ENCODE measurements at places on chromosomes 2 and 18. TPM values are rescaled to one million over a fixed set of nuclear protein-coding genes. Genes with fewer than 3 reads are reported as not detected.

LRATD1 gene
- total RNA-seq, result 59.5 TPM

STARD6 gene
- total RNA-seq, result not detected

VIT gene
- 1.3 TPM for total RNA-seq

SRD5A2 gene
- not detected for total RNA-seq

CPO gene
- not detected for total RNA-seq

KLHL30 gene
- 1.1 TPM for total RNA-seq

DNA sequence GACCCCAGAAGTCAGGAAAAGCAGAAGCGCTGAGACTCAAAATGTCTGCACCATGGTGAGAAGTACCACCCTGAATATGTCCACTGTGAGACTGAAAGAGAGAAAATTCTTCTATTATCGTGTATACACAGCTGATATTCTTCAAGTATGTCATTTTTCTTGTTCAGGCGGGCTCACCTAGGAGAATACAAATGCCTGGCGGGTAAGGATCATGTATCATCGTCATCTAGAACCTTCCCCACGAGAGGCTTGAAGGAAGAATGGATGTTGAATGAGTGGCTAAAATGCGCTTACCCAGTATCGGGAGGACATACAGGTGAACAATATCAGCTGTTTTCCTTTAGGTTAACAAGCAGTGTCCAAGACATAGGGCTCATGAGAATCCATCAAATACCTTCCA lies 21.1 kb upstream of the ARL4C start:
- DNase-seq, result no peak

DNA sequence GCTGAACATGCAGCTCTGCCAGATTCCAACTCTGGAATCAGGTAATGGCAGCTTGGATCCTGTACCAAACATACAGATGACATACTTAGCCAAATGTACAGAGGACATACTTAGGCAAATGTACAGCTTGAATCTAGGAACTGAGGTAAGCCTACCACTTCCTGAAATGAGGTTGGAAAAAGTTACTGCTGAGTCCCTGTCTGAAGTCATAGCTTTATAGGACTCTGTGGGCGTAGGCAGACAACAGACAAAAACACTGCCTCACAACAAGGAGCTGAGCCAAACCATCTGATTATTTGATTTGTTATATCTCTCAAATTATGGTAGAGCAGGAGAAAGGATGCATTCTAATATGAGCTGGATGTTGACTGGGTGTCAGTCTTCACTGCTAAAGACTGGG lies 290.2 kb upstream of the TCF4 start:
- DNase-seq, result no peak

DNA sequence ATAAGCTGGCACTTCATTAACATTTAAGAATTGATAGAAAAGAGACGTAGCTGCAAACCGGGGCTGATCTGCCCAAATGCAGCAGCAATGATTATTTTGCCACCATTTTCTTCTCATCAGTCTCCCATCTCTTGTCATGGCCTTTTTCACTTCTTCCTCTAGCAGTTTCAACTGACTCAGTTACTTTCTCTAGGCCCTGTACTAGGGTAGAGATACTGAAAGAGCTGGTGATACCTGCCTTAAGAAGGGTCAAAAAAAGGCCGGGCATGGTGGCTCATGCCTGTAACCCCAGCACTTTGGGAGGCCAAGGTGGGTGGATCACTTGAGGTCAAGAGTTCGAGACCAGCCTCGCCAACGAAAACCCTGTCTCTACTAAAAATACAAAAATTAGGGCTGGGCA lies 127.4 kb downstream of the LTBP1 start:
- no peak for DNase-seq

- no peak for DNase-seq
Observed at GRCh38 chr2:200438846-200439245, 71.0 kb downstream of the KCTD18 start.

DNA sequence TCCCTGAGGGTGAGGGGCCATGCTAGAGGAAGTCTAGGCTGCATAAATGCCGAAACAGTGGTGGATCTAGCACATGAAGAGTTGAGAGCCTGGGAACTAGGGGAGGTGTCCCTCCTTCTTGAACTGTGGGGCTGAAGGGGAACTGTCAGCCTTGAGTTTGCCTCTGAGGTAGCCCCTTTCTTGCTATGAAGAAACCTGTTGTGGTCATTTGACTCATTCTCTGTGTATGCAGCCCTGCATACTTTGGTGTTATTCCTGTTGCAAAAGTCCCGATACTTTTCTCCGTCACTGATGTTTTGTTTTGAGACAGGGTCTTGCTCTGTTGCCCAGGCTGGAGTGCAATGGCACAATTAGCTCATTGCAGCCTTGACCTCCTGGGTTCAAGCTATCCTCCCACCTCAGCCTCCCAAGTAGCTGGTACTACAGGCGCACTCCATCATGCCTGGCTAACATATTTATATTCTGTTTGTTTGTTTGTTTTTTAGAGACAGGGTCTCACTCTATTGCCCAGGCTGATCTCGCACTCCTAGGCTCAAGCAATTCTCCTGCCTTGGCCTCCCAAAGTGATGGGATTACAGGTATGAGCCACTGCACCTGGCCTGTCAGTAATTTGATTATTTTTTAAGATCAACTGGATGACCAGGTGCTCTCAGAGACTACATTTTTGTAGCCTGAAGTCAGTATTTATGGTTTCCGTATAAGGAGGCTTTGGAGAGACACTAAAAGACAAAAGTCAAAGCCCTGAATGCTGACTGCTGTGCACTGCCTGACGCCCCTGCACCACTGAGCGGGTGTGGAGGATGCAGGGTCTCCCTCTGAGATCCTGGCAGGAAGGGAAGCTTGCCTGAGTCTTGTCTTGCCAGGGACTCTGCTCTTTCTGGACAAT lies 126.0 kb upstream of the MSH6 start:
- DNase-seq, result no peak

DNA sequence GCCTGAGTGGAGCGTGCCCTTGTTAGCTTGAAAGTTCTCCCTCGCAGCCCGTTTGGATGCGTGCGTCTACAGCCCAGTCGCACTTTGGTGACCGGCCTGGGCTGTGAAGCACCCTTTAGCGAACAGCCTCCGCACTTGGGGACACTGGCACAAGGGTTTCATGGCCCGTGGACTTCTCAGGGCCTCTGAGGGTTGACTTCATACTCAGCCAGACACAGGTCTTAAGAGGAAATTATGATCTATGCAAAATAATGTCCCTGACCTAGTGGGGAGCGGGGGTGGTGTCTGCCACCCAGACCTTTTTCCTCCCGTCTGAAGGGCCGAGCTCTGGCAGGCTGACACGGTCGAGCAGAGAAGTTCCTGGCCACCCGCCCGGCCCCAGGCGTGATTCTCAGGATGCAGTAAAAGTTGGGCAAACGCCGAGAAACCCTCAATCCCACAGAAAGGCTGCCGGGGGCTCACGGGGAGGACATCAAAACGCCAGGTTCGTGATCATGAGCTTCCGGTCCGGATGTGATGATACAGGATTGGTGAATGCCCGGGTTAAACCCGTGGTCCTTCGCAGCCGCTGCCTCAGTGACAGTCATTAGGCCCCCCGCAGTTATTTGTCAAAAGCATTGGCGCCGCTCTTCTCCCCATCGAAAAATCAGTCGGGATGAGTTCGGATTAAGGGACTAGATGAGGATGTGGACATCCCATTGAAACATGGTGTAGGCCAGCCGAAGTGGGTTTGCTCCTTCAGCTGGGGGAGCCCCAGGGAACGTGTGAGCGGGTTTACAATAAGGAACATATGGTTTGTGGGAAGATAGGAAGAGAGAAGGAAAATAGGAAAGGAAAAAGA lies 3.6 kb upstream of the PAX3 start:
- no peak for DNase-seq

GRCh38 chr2:115161081-115161770 lies 718.8 kb downstream of the DPP10 start:
- peak; percentile 77 for DNase-seq

DNA sequence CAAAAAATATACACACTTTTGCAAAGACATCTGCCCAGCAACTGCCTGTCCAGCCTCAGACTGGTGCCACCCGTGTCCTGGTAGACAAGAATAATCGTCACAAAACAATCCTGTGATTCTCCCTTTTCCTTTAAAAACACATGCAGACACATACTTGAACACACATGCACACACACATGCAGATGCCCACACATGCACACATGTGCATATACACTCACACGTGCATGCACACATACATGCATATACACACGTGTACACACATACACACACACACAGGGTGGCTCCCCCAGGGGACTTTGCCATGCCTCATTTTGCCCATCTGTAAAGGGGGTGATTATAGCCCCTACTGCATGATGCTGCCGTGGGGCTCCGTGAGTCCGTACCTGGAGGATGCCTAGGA lies 24.9 kb upstream of the ALPP start:
- peak; percentile 1 for DNase-seq

GRCh38 chr18:52441794-52442193 lies 101.8 kb downstream of the DCC start:
- no peak for DNase-seq

- no peak for DNase-seq
Observed at GRCh38 chr2:104443145-104443544, 410.8 kb upstream of the POU3F3 start.

DNA sequence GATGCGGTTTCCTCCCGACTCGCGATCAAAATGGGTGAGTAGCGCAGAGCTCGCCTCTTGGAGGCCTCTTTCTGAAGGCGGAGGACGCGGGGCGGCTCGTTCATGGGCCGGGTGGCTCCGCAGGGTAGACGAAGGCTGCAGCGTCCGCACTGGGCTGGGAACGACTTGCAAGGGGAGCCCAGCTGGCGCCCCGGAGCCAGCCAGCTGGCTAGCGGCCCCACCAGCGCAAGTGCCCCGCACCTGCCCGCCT lies 328 bp upstream of the PASK start:
- DNase-seq, result no peak

DNA sequence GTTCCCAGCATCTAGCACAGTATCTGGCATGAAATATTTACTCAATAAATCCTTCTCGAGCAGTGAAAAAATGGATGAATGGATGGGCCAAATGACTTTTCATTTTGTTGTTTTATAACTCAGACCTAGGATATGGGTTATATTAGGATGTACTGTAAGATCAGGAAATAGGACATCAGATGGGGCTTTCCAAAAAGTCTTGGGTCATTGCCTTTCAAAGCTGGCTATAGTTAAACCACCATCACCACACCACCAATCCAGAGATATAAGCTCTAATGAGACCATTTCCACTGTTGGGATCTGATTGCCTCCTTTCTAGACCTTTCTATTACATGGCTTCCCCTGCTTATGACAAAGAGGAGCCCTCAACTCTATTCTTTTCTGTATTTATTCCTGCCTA lies 525.0 kb upstream of the TCF4 start:
- no peak for DNase-seq

GRCh38 chr2:30752811-30753210 lies 54.4 kb downstream of the CAPN13 start:
- DNase-seq, result no peak

DNA sequence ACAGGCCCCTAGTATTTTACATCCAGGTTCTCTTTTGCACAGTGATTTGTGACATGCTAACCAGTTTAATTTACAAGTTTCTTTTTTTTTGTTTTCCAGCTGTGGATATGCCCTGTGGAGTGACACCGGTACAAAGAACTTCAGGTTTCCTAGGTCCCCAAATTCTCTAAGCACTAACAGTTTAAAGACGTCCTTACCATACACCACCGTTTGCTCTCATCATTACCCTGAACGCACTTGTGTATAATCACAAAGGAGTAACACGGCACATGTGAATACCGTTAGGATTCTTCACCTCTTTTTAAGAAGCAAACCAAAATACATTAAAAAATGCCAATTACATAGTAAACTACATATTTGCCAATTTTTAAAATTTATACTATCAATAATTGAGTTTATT lies 853 bp downstream of the LANCL1 start:
- no peak for DNase-seq

- no peak for DNase-seq
Observed at GRCh38 chr18:76844742-76845477, 22.6 kb downstream of the ZNF236 start.

DNA sequence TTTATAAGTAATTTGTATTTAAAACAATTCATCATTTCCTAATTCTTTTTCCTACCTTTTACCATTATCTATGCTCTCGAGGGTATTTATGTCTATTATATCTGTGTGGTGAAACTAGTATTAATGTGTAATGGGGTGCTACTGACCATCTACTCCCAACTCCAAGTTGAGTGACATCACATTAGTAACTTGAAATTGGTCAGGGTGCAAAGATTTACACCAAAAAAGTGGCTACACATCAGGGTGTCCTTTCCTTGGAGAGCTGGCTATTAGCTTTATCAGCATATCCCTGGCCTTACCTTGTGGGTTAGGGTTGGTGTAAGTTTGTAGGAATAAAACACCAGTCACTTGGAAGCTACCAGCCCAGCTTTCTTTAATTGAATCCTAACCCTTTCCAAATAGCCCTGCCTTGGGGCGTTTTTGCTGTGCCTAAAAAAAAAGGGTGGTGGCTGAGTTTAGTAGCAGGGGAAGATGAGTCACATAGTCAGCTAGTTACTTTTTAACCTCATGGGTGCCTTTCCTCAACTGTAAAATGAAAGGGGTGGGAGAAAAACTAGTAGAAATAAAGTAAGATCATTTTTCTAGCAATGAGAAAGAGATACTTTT lies 14.0 kb downstream of the ANXA4 start:
- DNase-seq, result no peak

GRCh38 chr2:44166096-44166495 lies 2.6 kb upstream of the PPM1B start:
- DNase-seq, result peak; percentile 38

DNA sequence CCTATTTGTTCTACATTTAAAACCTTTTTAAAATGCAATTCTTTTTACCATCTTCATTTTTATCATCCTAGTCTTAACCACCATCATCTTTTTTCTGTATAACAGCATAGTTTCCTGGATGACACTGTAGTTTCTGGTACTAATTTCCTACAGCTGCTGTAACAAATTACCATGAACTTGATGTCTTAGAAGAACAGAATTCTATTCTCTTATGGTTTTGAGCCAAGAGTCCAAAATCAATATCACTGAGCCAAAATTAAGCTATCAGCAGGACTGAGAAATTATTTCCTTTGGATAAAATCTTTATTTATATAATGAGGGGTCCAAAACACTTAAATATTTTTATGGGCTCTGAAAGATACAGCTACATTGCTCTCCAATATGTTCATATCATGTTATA lies 539.3 kb downstream of the METTL4 start:
- DNase-seq, result no peak

DNA sequence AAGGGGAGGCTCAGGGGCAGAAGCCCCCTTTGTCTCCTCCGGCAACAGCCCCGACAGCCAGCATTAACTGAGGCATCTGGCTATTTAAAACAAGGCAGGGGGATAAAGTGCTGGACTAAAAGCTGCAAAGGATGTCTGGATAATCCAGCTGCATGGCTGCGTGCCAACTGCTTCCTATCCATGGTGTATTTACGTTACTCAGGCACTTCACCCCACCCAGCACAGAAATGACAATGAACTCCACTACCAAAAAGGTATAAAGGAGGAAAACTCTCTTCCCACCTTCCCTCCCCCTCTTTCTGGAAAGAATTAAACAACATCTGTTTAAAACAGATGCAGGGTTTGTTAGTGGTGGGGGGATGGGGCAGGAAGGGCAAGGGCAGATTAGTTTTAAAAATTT lies 82.5 kb downstream of the SPRED2 start:
- peak; percentile 86 for DNase-seq
